ENCODE measurements at places on chromosomes 11 and 22.
A peak's percentile ranks its signal among the peaks of the same experiment; 100 is the strongest.

GRCh38 chr22:23220485-23221350 lies 40.4 kb downstream of the BCR start:
- peak; percentile 19 for DNase-seq

DNA sequence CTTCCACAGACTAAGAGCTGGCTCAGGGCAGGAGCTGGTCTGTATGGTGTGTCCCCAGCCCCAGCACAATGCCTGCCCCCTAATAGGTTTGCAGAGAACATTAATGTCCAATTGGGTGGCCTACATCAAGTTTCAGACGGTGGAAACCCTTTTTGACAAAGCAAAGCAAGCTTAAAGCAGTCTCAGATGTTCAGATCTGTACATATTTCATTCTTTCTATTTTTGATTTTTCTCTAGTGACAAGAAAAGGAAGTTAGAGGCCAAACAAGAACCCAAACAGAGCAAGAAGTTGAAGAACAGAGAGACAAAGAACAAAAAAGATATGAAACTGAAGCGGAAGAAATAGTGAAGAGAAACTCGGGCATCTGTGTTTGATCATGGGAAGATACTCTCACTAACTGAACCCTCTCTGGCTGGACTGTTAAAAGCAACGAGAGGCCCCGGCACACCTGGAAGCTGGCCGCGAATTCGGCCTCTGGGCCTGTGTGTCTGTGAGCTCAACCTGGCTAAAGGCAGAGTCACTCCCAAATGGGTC lies 40.5 kb downstream of the NAT10 start:
- no peak for DNase-seq

- no peak for DNase-seq
These were observed 1.5 kb upstream of the MRGPRG start for GRCh38 chr11:3220101-3220500.

DNA sequence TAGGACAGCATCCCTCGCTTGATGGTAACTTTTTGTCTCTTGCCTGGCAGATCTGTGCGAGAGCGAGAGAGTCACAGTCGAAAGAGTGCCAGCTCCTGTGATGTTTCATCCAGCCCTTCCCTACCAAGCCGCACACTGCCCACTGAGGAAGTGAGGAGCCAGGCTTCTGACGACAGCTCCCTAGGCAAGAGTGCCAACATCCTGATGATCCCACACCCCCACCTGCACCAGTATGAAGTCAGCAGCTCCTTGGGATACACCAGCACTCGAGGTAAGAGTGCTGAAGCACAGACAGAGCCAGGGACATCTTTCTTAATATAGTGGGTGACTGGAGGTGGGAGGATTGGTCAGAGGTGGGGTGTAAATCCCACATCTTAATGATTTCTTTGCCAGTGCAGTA lies 61.1 kb downstream of the DEPDC5 start:
- DNase-seq = no peak

GRCh38 chr11:47285969-47286770 lies 16.2 kb downstream of the MADD start:
- DNase-seq = no peak

DNA sequence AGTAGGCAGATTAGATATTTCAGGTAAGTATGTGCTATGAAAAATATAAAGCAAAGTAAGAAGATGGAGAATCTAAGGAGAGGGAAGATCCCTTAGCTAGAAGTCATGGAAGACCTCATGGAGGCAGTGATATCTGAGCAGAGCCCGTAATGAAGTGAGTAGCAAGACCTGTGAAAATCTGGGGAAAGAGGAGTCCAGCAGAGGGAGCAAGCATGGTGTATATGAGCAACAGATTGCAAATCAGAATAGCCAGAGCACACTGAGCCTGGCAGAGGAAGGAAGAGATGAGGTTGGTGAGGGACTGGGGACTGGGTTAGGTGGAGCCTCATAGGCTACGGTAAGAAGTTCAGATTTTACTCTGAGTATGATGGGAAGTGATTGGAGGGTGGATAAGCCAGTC lies 9.4 kb downstream of the LHFPL7 start:
- DNase-seq = no peak

GRCh38 chr11:70733327-70734325 lies 335.3 kb downstream of the CTTN start:
- no peak for DNase-seq

DNA sequence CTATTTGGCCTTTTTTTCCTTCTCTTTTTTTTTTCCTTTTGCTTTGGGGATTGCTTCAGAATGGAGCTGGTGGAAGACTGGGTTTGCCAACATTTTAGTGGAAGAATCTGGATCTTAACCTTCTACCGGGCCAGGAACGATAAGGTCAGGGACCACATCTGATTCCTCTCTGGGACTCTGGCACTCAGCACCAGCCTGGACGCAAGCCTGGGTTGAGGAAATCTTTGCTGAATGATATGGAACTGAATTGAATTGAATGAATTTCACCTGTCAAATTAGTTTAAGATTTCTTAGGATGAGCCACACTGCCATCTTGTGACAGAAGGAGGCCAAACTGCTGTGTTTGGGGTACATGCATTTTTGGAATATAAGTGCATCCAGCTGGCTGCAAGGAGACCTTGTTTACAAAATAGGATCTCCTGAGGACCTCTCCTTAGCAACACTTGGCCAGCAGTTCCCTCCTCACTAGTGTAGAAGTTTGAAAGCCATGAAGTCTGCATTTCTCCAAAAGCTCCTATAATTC lies 30.4 kb downstream of the TPBGL start:
- DNase-seq = no peak

GRCh38 chr11:10857459-10857708 lies 469 bp downstream of the ZBED5 start:
- DNase-seq = no peak

DNA sequence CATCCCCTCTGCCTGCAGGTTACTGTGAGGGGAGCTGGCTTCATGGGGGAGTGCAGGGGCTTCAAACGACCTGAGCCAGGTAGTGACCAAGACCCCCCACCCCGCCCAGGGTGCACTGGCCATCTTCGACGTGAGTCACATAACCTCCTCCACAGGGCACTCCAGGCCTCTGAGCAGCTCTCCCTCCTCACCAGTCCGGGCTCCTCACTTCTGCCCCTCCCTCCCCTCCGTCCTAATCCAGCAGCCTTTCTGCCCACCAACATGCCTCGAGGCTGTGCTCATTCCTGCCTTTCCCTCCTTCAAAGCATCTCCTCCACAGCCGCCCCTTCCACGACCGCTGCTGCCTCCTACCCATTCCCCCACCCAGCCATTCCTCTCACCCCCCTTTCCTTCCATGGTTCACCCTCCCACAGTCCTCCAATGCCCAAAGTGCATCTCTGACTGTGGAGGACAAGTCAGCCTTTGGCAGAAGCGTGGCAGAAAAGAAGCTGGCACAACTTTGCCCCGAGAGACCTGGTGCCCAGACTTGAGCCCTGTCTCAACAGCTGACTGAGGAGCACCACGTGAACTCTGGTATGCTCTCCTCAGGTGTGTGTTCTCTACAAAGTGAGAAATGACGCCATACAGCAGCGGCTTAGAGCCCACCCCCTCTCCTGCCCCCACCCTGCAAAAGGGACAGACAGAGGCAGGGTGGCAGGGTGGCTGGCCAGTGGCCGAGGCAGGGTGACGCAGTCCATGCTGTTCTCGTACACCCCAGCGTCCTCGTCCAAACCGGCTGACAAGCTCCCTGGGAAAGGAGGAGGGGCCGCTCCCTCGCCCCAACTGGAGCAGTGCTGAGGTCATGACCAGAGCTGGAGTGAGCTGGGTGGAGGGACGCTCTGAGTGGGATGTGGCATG lies 30.4 kb downstream of the OPCML start:
- no peak for DNase-seq

GRCh38 chr11:44617671-44618461 lies 52.4 kb downstream of the CD82 start:
- DNase-seq = no peak

- no peak for DNase-seq
These were observed 24.5 kb downstream of the ASCC2 start for GRCh38 chr22:29813563-29813962.

- no peak for DNase-seq
These were observed 11.0 kb upstream of the CWF19L2 start for GRCh38 chr11:107468596-107468995.

- no peak for DNase-seq
These were observed 53.2 kb downstream of the OR4C6 start for GRCh38 chr11:55714982-55715888.

DNA sequence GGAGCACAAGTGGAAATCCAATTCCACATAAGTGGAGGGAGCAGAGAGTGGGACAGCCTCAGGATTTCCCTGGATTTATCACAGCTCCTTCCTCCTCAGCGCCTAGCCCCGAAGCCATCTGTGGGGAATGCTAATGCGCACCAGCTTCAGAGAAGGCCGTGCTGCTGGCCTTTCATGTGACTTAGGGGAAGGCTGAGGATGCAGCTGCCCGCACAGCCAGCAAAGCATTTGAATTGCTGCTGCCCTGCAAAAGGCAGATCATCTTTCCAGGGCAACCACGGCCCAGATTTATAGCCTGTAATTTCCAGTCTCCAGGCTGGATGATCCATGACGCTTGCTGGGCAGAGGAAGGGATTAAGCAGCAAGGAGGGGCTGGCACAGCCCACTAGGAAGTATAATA lies 29.9 kb downstream of the SYN3 start:
- DNase-seq = no peak

GRCh38 chr11:17378655-17379054 lies 9.8 kb downstream of the KCNJ11 start:
- no peak for DNase-seq

DNA sequence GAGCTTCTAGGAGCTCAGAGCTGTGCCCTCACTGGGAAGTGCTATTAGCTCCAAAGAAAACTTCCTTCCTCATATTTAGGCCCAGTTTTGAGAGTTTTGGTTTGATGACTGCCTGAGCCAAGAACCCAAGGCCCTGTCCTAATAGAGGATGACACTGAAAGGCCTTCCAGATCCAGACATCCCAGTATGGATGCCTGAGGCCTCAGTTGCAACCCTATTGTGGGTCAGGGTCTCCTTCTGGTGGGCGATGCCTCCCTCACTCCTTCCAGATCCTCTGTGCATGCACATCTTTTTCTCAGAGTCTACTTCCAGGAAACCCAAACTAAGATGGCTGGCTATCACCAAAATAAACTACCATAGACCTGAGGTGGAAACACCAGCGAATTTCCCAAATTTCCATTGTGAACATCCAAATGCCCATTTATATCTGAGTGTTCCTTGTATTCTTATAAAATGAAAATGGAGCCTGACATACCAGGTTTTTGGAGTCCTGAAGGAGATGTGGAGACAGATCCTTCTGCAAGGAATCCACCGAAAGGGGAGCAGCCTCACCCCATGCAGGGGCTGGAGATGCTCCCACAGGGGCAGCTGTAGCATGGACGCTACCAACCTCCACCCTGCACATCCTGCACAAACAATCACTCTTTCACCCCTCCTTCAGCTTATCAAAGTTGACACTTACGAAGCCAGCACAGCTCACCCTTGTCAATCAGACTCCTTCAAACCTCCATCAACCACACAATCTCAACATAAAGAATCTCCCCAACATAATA lies 61.1 kb downstream of the GGTLC2 start:
- no peak for DNase-seq

DNA sequence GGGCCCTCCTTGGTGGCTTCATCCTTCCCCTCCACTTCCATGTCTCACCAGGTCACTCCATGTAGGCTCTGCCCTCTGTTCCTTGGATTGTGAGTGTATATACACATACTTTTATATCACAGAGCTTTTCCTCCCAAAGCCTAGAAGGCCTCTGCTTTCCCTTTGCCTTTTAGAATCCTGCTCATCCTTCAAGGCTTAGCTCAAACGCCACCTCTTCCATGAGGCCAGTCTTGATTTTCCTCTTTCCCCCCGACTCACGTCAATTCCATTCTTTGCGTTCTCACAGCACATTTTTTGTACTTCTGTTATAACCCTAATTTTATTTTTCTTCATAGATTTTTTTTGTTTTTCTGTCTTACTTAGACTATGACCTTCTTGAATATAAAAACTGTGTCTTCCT lies 3.8 kb downstream of the ABCG4 start:
- no peak for DNase-seq

DNA sequence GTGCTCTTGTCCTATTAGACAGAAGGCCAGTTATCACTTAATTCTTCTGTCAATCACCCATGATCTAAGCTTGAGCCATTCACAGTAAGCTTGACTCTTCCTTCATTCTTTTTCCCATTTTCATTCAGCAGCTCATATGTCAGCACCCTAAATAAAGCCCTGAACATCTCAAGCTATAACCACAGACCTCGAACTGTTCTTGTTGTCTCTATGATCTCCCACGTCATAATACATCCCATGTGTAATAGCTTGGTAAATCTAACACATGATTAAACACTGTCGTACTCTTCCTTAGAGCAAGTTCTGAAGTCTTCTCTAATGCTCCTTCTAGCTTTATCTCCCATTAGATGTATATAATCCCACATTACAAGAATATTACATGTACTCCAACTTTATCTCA lies 14.4 kb downstream of the MUC15 start:
- DNase-seq = no peak

DNA sequence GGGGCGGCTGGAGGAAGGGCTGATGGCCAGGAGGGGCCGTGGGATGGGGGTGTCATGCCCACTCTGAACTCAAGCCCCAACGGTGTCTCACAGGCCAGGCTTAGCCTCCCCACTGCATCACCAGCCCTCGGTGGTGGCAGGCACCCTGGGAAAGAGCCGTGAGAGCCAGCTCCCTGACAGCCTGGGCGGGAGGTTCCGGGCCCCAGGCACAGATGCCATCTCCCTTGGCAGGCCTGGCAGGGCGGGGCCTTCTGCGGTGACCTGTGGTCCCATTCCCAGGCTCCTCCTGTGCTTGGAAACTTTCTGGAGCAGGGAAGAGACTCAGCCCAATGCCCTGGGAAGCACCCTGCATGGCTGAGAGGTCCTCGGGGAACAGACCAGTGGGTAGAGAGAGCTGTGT lies 4.8 kb downstream of the PHLDA2 start:
- DNase-seq = no peak

DNA sequence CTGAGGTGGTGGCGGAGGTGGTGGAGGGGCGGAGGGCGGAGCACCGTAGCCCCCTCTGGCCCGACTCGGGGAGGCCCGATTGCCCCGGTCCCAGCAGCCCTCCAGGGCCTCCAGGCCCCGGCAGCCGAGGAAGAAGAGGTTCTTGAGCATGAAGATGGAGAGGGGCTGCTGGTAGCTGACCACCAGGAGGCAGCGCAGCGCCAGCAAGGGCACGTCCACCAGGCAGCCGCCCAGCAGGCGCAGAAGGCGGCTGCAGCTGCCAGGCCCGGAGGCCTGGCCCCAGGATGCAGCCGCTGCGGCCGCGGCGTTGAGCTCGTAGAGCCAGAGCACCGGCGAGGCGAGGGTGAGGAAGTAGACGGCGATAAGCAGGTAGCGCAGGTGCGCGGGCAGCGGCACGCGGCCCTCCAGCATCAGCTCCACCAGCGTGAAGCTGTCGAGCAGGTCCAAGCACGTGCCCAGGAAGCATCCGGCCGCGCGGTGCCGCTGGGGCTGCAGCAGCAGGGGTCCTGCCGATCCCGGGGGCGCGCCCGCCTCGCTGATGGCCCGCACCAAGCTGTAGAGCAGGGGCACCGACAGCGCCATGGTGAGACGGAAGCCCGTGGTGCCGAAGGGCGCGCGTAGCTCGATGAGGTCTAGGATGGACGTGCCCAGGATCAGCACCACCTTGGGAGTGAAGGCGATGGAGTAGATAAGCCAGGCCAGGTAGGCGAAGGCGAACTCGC lies 1.5 kb downstream of the TMEM121B start:
- peak; percentile 29 for DNase-seq

GRCh38 chr11:331358-332060 lies 10.8 kb upstream of the IFITM3 start:
- DNase-seq = no peak

All from stimulated activated CD4-positive, alpha-beta T cell treated with anti-CD3 and anti-CD28 coated beads, Interleukin-1b, Interleukin-23, amount 100 ng/mL, for 48 hours (primary cell).